Right ventricle myocardium superior (tissue), 1 donor: ENCODE measurements at places on chromosomes 5 and 9.

DNA sequence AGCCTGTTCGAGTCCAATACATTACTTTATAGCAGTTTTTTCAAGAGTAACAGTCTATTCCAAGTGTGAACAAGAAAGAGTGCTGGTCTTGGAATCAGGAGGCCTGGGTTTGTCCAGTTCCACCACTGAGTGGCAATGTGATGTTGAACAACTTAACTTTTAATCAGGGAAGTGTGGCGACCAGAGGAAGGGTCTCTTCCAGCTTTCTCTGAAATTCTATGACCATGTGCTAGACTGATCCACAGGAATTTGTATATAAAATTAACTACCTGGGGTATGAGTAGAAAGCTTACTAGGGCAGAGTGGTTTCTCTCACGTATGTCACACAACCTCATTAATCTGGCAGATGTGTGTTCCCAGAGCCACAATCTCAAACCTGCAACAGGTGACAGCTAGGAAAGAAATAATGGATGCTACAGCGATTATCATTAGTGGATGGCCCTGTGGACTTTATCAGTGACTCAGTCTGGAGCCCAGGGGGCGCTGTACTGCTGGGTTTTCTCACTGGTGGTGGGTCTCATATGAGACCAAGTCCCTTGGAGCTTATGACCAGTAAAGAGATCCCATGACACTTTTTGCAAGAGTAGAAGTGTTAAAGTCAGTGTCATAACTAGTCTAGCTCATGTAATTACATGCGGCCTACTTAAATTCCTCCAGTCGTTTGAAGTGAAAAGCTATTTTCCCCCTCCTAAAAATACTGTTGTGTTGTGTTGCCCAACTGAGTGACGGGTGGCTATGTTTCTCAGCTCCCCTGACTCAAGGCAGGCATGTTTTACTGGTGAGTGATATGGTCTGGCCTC is 116.5 kb downstream of the GDNF start:
- no peak for DNase-seq

- peak; percentile 44 for DNase-seq
These were observed at the start of gene ELOVL7 for GRCh38 chr5:60843936-60844905. Gene ELOVL7, minus strand, starts transcription at chr5:60844269. Its CDS starts 56,872 bp downstream, at chr5:60787397.

GRCh38 chr9:131198041-131198715 is 72.8 kb downstream of the NUP214 start:
- no peak for DNase-seq

- DNase-seq = peak; percentile 41
These were observed 35.9 kb upstream of the GAS1 start for GRCh38 chr9:86983249-86983619.

GRCh38 chr9:106896695-106897094 is 33.7 kb downstream of the ZNF462 start:
- no peak for DNase-seq

GRCh38 chr9:130268521-130269211 is 3.1 kb downstream of the HMCN2 start:
- no peak for DNase-seq

- DNase-seq = peak; percentile 79
These were observed 20.7 kb downstream of the GOLGA2 start for GRCh38 chr9:128254855-128255759.
